PC-3 (cell line): ENCODE measurements at places on chromosomes 3 and 15.
A peak's percentile ranks its signal among the peaks of the same experiment; 100 is the strongest.

DNA sequence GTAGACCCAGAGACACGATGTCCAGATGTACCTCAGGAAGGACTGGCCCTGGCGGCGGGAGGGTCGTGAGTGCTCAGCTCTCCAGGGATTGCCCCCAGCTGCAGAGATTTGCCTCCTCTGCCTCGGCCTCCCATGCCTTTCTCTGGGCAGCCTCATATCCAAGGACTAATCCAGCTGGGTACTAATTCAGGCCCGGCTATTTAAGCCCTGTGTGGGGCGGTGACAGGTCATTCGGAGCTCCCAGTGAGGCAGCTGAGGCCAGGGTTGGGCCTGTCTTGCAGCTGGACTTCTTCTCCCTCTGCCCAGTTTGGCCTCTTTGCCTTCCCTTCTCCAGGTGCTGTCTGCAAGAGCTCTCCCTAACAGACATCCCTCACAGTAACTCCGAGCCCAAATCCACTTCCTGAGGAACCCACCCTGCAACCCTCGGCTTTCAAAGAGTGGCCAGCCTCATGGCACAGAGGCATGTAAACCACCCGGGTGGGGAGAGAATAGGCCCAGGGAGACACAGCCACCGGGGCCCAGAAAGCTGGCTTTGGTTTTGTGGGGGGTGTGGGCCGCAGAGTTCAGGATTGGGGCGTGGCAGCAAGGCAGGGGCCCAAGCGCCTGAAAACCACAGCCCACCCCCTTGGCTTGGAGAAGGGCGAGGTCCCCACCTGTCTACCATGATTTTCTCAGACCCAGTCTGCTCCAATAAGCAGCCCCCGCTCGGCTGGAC is 85.8 kb downstream of the PPCDC start:
- DNase-seq, result no peak

DNA sequence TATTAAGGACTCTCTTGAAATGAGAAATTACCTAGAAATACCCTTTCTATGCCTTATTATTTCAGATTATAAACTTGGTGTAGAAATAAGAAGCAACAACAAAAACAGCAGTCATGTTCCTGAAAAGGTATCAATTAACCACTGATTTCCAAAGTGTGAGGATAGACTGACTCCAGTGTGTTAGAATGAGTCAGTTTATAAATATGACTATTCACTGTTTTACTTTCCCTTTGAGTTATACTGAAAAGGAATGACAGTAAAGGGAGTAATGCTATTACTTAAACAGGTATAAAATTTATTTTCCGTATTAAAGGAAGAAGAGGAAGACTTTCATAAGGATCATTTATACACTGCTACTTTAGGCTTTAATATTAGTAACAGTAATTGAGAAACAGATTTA is 12.9 kb downstream of the GMNC start:
- no peak for DNase-seq

DNA sequence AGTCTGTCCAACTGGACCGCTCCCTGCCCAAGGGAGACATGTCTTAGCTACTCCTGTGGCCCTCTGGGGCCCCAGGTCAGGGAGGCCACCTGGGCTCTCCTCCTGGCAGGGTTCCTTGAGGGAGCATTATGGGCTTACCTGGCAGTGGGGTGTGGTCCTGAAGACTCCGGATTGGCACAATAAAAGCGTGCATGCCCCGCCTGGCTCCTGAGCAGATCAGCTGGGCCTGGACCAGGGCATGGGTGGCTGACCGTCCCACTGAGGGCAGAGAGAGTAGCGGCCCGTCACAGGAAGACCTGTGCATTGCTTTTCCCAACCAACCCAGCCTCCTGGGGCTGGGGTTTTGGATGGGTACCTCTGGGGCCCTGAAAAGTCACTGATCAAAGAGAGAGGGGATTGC is 5.4 kb downstream of the ACOX2 start:
- no peak for DNase-seq

- DNase-seq, result no peak
Observed at GRCh38 chr15:52428297-52428696, 100.4 kb downstream of the MYO5A start.

GRCh38 chr3:42101048-42101447 is 9.9 kb downstream of the TRAK1 start:
- DNase-seq, result peak; percentile 24

- DNase-seq, result no peak
Observed at GRCh38 chr3:160820022-160820421, 64.0 kb downstream of the PPM1L start.
